ENCODE measurements at places on chromosomes 6 and 20.
A peak's percentile ranks its signal among the peaks of the same experiment; 100 is the strongest.

GRCh38 chr6:33050014-33050810, 23.2 kb downstream of the HLA-DPA1 start:
- no peak for DNase-seq

DNA sequence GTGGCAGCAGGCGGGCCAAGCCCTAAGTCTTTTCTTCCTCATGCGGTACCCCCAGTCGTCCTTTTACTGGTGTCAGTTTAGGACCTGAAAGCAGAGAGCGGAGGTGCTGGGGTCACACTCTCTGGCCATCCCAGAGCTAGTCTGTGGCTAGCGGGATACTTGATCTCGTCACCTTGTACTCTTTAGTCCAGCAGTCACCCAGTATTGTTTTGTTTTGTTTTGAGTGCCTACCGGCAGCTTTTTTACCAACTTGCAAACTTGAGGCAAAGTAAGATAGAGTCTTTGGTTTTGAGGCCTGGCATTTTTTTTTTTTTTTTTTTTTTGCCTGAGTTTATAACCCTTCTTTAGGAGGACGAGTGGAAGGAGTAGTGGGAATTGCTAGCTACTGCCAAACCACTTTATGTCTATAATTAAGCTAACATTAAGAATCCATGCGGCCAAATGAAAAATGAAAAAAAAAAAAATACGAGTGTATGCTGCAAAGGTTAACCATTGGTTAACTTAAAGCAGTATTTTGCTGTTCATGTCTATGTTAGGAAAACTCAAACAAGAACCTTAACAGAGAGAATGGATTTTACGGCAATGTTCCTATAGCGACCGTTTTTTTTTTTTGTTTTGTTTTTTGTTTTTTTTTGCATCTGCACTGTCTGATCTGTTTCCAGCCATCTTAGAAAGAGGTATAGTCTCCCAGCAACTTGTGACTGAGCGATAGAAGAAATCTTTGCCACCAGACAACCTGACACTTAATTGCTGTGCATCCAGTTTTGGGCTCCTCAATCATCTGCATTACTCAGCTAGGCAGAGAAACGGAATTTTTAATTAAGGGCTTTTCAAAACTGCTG, 56.9 kb downstream of the FAM217A start:
- no peak for DNase-seq

- DNase-seq, result no peak
Observed at GRCh38 chr6:134245706-134246105, 72.2 kb downstream of the SGK1 start.

DNA sequence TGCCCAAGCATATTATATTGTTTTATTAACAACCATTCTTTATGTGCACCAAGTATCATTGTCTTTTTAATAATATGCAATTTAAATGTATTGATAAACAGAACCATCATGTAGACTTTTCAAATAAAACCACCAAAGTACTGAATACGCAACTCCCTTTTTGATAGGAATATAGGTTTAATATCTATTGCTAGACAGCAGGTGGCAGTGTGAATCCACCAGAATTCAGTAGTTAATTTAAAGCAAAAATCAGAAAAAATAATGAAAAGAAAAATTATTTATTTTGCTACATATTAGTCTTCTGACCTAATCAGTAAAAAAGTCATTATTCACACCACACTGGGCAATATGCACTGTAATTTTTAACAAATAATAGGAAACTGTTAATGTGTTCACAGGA, 143.7 kb downstream of the KLHL32 start:
- no peak for DNase-seq

DNA sequence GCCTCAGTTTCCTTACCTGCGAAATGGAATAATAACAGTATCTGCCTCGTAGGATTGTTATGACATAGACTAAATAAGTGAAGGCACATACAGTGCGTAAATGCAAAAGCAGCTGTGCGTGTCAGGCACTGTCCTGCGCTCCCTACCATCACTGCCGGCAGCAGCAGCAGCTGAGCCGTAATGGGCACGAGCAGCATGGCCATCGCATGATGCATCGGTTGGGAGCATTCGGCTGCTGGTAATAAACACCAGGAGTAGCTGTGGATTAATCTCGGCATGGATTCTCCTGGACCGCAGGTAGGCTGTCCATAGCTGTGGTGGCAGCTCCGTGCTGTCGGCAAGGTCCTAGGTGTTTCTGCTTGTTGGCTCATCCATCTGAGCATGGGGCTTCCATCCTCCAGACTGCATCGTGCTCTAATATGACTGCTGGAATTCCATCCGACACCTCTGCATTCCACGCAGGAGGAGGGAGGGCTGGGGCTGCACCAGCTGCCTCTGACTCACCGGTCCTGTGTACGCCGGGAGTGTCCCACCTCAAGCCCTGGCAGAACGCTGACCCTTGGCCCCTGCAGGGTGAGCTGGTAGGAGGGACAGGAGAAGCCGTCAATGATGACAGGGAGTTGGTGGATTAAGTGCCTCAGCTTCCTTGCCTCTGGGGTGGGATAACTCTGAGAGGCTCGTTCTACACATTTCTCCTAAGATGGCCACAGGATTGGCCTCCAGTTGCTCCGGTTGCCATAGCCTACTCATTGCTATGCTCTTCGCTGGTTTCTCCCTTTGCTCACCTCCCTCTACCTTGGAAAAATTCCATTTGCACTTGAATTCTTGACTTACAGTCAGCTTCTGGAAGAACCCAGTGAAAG, 100.9 kb upstream of the PMEPA1 start:
- DNase-seq, result peak; percentile 86

DNA sequence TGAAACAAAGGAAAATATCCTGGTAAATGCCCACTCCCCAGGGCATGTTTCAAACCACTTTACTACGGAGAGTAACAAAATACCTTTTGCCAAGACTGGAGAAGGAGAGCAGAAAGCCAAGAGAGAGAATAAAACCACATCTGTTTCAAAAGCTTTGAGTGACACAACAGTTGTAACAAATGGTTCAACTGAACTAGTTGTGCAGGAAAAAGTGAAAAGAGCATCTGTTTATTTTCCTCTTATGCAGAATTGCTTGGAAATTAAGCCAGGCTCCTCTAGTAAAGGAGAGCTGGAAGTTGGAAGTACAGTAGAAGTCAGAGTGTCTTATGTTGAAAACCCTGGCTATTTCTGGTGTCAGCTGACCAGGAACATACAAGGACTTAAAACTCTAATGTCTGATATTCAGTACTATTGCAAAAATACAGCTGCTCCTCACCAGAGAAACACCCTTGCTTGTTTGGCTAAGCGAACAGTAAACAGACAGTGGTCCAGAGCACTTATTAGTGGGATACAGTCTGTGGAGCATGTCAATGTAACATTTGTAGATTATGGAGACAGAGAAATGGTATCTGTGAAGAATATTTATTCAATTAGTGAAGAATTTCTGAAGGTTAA, 2.6 kb downstream of the TDRD6 start:
- DNase-seq, result no peak

GRCh38 chr6:12249541-12250382, 40.4 kb upstream of the EDN1 start:
- peak; percentile 78 for DNase-seq

GRCh38 chr20:4170621-4171537, 155.5 kb upstream of the RNF24 start:
- DNase-seq, result no peak

GRCh38 chr20:19849341-19850197, 91.5 kb downstream of the RIN2 start:
- DNase-seq, result no peak

DNA sequence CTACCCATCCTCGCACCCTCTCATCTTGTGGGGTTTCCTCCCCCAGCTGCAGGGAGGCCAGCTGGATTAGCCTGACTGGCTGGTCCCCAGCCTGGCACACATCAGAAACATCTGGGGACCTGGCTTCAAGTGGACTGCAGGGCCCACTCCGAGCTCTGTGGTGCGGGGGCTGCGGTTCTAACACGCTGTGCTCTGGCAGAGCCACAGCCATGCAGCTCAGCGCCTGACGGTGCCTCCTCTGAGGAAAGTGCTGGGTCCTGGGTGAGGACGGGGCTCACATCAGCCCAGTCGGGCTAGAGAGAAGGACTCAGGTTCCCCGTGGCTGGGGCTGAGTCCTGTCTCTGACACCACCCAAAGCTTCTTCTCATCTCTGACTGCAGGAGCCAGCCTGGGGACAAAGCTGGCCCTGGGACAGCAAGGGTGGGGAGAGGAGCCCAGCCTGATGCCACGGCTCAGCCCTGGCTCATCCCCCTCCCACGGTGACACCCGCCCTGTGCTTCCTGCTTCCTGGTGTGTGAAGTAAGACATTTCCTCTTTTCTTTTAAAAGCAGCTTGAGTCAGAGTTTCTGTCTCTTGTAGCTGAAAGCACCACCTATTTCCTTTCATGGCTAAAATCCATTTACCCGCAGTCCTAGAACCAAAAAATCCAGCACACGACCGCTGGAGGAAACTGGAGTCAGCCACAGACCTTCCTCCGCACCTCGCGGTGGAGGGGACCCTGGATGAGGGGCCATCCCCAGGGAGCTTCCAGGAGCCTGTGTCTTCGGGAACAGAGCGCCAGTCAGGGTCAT, 127.4 kb upstream of the AFDN start:
- DNase-seq, result no peak

- DNase-seq, result no peak
Observed at GRCh38 chr6:13702809-13703302, 8.8 kb downstream of the RANBP9 start.

- no peak for DNase-seq
Observed at GRCh38 chr6:135796643-135797305, 54.7 kb upstream of the PDE7B start.

DNA sequence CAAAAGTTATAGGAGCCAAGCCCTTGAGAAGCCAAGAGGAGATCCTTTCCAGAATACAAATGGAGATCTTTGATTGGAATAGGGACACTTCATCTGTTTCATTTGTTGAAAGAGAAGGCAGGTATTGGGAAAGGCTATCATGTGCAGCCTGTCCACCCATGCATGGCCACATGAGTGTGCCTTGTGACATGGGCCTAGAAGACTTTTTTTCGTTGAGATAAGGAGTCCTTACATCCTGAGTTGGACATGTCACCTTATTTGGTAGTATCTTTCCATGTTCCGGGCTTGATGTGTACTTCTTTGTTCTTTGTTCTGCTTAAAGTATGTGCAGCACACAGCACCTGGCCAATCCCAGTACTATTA, 42.1 kb upstream of the SYNCRIP start:
- no peak for DNase-seq

DNA sequence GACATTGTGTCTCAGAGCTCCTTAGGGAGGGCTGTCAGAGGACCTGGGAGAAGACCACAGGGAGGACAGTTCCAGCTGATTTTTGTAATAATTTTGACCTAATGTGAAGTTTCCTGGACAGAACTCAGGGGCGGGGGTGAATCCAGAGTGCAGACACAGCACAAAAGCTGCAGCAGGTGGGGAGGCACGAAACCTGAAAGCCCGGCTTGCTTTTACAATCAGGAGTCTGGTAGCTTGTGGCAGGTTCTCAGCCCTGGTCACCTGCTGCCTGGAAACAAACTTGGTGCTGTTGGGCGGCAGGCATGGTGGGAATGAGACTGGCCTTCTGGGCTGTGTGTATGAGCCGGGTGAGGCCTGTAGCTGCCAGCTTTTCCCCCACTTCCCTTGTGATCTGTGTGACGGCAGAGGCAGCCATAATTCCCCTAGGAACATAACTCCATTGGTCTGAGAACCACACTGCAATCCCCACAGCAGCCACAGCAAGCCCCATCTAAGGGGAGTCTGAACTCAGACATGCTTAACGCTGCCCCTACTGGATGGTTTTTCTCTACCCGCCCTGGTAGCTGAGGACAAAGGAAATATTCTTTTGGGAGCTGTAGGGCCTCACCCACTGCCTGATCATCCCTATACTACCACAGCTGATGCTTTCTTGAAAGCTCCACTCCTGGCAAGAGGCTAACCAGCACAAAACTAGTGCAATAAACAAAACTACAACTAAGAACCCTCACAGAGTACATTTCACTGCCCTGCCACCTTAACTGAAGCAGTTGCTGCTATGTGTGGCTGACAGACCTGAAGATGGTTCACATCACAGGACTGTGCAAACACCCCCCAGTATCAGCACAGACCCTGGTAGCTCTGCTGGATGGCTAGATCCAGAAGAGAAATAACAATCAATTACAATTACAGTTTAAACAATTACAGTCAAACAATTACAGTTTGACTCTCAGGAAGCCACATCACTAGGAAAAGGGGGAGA, 1055.1 kb upstream of the GJE1 start:
- DNase-seq, result peak; percentile 7

- no peak for DNase-seq
Observed at GRCh38 chr20:43513372-43513930, 6.0 kb downstream of the L3MBTL1 start.

GRCh38 chr20:47551222-47551621, 49.5 kb downstream of the NCOA3 start:
- no peak for DNase-seq

Measured in PC-9 (cell line).